ENCODE measurements at places on chromosomes 5 and 9.

DNA sequence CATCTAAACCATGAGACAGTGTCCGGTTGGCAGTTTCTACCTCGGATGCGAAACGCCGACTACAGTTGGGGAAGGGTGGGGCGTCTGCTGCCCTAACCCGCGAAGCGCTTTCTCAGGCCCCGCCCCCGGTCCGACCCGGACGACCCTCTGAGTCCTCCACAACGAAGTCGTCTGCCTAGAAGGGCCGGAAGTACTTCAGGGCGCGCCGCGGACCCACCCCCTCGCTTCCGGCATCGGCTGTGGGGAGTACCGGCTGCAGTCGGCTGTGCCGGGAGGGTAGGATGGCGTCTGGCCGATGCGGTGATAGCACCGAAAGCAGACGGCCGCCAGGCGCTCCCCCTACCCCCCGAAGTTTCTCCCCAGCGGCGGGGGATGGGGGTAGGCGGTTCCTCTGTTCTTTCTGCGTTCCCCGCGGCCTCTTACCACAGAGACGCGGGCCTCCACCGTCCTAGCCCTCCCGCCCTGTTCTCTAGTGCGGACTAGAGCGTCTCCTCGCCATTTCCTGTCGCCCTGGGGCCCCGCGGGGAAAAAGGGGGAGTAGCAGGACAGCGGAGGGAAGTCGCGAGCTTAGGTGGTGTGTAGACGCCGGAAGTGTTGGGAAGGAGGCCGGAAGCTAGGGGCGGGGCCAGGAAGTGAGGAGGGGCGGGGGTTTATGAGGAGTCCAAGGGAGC lies at the start of gene TRIM41:
Gene TRIM41, plus strand, starts transcription at position 224 of the 671 bp plus-strand sequence. CDS start 719 bp downstream, outside the sequence.
- peak; percentile 97 for DNase-seq

DNA sequence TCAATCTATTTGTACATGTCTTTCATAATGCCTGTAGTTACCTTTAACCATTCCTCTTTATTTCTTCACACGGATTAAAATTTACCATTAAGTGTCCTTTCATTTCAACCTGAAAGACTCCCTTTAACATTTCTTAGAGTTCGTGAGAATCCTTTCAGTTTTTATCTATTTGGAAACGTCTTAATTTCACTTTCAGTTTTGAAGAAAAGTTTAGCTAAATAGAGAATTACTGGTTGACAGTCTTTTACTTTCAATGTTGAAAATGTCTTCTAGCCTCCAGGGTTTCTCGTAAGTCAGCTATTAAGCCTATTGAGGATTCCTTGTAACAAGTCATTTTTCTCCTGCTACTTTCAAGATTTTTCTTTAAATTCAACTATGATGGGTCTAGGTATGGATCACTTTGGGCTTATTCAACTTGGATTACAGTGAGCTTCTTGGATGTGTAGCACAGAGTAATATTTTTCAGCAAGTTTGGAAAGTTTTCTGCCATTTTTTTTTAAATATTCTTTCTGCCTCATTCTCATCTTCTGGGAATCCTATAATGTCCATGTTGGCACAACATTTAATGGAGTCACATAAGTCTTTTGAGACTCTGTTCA lies 48.5 kb downstream of the RFX3 start:
- no peak for DNase-seq

DNA sequence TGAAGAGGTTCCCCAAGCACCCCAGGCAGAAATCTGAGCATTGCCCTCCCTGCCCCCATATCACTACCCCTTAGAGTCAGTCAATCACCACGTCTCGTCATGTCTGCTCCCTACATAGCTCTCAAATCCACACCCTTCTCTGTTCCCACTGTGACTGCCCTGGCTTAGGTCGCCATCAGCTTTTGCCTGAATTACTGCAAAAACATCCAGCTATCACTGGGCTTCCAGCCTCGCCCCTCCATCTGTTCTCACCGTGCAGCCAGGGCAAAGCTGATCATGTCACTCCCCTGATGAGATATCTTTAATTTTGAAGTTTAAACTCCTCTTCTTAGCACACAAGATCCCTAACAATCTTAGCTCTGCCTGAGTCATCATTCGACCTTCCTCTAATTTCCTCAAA lies 89.6 kb upstream of the TBC1D2 start:
- no peak for DNase-seq

GRCh38 chr9:89113851-89114250 lies 64.8 kb downstream of the SHC3 start:
- no peak for DNase-seq

Measured in mammary epithelial cell (primary cell).